ENCODE measurements at places on chromosomes 6 and 20. TPM values are rescaled to one million over a fixed set of nuclear protein-coding genes. Genes with fewer than 3 reads are reported as not detected.

CCDC167 gene
- total RNA-seq: 38.3 TPM

LINC00237 gene
- total RNA-seq: not detected

DNA sequence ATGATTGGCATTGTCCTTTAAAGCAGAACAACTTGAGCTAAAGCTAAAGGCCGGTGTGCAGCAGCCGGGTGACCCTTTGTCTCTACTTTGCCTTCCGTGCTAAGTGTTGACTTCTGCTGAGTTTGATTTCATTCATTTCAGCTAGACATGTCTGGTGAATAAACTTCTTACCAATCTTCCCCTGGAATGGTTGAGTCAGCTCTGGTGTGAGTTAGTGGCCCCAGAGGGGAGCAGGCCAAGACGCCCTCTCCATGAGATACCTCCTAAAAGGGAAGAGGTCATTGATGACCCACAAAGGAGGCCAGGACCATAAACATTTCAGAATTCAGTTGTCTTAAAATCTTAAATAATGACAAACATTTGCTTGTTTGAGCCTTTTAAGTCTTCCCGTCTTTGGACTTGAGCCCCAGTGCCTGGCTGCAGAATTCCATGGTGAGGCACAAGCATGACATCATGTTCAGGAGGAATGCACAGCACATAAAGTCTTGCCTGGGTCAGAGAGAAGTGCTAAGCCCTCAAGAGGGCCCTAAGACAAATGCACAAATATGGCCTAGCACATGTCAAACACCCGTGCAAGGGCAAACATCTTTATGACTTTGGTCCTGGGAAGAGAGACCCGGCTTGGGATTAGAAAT, 96.3 kb upstream of the NEDD9 start:
- H3K27ac ChIP-seq: no peak overlapping the region
- H3K4me3 ChIP-seq: no peak overlapping the region
- H3K36me3 ChIP-seq: no peaks in the 10 kb centered on the region
- DNase-seq: no peak

SOBP gene
- total RNA-seq: 1.8 TPM

GRCh38 chr6:41430875-41431274, 95.5 kb downstream of the NCR2 start:
- peaks cover 21% of the 10 kb centered on the region for H3K4me1 ChIP-seq
- H3K4me3 ChIP-seq: no peak overlapping the region
- DNase-seq: no peak

PRRT1 gene
- 2.7 TPM for total RNA-seq

DNA sequence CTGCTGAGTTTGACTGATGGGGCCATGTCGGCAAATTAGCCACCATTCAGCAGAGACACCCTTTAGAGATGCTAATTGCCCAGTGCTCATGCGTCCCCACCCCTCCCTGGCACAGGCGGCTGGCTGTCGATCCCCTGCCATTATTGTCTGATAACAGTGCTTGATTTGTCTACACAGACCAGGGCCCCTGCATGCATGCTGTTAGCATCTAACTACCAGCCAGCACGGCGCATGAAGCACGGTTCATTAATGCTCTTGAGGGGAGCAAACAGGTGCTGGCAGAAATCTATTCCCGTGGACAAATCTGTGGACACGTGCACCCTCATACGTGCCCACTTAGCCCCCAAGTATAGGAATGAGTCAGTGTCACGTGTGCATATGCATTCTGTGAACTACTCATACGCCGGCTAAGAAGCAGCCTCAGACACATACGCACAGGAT, 32.2 kb downstream of the KCNB1 start:
- DNase-seq: no peak
- H3K27me3 ChIP-seq: peaks cover 25% of the 10 kb centered on the region
- no peaks in the 10 kb centered on the region for H3K36me3 ChIP-seq
- H3K4me1 ChIP-seq: peaks cover 10% of the 10 kb centered on the region
- no peak overlapping the region for H3K4me3 ChIP-seq

DNA sequence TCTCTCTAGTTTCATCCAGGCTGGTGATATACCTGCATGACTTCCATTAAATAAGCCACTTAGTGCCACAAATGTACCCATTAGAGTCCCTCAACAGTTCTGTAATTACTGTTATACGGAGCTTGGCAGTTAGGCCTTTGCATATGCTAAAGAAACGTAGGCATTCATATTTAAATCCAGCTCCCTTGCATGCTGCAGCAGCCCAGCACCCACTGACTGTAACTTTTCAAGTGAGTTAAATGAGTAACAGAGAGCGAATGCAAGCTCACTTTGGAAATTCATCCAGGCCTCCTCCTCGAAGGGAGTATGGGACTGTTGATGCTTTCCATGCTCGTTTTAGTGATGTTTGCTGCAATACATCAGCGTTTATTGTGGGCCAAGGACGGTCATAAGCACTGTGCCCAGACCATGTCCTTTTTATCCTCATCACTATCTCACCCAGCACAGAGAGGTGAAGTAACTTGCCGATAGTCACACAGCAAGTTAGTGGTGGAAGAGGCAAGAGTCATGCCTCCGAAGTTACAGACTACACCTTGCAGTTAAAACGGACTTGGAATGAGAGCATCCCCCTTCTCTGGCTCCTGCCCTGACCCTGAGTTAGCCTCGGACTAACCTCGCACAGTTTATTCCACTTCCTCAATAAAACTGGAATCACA, 179.4 kb upstream of the PDE10A start:
- DNase-seq: no peak
- no peak overlapping the region for H3K4me3 ChIP-seq
- peaks cover 51% of the 10 kb centered on the region for H3K27me3 ChIP-seq
- no peaks in the 10 kb centered on the region for H3K36me3 ChIP-seq
- peaks cover 22% of the 10 kb centered on the region for H3K4me1 ChIP-seq

WFDC10B gene
- not detected for total RNA-seq
